NCI-H345 (cell line): ENCODE measurements at places on chromosomes 2 and 18.

GRCh38 chr2:98773907-98774306 lies 43.0 kb upstream of the MGAT4A start:
- DNase-seq = no peak

DNA sequence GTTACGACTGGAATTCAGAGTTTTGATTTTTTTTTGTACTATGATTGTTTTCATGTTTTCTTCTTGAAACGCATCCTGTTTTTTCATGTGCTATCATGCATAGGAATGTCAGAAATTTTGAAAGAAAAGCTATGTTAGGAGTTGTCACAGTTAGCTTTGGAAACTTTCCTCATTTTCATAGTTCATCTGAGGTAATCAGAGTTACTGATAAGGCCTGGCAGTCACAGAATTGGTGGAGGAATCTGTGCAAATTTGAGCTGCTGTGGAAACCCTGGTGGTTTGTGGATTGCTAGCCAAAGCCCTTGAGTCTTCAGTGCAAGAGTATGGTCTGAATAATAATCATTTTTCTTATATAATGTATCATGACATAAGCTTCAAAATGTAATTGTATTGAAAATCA lies 401.0 kb downstream of the CNTNAP5 start:
- no peak for DNase-seq

DNA sequence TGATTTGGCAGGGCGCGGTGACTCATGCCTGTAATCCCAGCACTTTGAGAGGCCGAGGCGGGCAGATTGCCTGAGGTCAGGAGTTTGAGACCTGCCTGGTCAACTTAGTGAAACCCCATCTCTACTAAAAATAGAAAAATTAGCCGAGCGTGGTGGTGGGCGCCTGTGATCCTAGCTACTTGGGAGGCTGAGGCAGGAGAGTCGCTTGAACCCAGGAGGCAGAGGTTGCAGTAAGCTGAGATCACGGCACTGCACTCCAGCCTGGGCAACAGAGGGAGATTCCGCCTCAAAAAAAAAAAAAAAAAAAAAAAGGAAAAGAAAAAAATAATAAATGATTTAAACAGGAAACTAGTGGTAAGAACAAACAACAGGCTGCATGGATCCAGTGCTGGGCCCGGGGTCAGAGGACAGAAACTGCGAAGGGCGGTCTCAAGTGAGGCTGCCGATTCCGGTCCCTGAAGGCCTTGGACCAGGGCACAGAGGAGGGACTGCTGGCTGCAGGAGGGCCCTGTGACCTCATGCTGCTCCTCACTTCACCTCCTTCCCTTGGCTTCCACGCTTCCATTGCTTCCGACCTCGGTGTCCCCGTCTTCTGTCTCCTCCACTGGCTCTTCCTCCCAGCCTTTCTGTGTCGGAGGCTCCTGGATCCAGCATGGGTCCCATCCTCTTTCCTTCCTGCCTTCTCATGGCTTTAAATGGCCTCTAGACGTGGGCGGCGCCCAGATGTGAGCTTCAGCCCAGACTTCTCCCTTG lies 2.1 kb upstream of the GRHL1 start:
- DNase-seq = no peak

GRCh38 chr2:101771227-101771902 lies 73.9 kb downstream of the MAP4K4 start:
- DNase-seq = no peak

DNA sequence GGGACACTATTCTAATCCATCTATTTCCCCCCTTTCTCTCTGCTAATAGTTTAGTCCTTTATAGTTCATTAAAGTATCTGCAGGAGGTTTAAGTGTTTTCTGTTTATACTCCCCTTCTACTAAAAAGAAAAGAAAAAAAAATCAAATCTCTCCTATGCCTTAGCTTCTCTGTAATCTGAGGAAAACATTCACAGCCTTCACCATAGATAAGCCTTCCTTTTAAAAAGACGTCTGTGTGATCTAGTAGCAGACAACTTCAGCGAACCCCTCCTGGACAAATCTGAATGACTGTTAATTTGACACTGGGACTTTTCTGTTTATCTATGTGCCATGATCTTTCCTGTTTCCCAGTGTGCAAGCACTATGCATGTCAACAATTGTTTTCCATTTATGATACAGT lies 70.4 kb upstream of the CDH19 start:
- DNase-seq = no peak

DNA sequence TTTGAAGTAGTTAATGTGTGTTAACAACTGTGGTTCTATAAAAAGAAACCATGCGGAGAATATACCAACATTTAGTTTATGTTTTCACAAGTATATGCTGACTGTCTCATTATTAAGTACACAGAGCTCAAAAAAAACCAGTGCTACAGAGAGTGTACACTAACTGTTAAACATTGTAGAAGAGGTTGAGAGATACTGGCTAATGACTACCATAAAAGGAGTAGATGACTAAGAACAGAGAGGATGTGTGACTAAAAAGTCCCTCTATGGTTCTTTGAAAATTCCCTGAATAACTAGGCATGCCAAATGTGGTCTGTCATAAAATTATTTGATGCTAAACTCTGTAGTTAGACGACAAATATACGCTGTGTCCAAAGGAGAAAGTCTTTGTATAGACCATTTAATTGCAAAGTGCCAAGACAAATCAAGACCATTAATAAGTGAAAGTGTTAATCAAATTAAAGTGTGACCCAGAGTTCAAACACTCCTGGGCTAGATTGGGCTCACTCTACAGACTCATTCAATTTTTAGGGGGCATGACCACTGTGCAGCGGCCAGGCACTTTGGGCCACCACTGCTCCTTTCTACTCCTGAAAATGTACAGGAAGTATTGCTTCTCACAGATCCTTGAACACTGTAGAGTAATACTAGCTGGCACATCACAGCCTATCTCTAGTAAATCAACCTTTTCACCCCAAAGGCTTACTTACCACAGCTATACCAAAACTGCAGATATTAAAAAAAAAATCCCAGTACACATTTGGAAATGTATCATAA lies 45.1 kb upstream of the SERTAD2 start:
- no peak for DNase-seq

- no peak for DNase-seq
Observed at GRCh38 chr2:26557244-26557925, 79.5 kb upstream of the OTOF start.

GRCh38 chr18:3053081-3053480 lies 40.1 kb upstream of the LPIN2 start:
- no peak for DNase-seq

DNA sequence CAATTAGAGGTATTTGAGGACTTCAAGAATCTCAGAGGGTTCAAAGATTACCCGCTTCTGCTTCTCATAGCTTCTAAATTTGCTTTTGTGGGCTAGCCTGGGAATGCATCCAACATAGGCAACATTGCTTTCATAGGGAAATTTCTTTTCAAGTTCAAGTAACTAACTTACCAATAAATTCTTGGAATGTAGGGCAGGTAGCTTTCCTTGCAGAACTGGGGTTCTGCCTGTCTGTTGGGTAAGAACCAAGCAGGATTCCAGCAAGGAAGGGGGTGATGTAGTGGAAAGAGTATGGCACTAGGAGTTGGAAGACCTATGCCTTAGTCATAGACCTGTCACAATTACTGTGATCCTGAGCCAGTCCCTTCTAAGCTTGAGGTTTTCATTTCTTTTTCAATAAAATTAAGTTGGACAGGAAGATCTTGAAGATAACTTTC lies 164.1 kb downstream of the FHOD3 start:
- DNase-seq = no peak

DNA sequence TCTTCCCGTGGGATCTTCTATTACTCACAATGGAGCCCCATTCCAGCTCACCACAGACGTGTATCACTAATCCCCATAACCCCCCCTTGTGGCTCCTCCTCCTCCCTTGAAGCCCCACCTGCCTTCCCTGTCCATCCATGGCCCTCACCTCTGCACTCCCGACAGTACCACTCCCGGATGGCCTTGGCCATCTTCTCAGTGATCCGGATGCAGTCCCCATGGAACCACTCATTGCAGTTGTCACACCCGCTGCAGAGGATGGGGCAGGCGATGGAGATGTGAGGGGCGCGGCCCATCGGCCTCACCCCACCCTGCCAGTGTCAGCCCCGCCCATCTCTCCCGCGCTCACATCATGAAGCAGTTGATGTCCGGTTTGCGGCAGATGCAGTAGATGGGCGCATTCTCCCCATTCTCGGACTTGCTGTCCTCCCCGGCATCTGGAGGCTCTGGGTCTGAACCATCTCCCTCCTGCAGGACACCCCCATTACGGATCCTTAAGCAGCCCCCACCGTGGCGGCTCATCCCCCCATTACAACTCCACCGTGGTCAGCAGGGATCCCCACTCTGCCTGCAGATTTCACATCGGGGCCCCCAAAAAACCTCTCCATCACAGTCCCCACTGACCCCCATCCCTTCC lies 983 bp downstream of the CXXC1 start:
- peak; percentile 48 for DNase-seq

DNA sequence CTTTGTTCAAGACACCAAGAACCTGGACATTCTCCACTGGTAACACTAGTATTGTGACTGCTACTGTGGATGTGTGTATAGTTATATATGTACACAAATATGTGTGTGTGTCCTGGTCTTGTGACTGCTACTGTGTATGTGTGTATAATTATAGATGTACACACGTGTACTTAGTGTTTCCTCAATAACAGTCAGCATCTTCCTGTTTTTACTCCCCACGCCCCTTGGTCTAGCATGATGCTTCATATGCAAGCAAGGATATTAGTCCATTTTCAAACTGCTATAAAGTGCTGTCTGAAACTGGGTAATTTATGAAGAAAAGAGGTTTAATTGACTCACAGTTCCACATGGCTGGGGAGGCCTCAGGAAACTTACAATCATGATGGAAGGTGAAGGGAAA lies 802.7 kb downstream of the RNF144A start:
- DNase-seq = no peak

DNA sequence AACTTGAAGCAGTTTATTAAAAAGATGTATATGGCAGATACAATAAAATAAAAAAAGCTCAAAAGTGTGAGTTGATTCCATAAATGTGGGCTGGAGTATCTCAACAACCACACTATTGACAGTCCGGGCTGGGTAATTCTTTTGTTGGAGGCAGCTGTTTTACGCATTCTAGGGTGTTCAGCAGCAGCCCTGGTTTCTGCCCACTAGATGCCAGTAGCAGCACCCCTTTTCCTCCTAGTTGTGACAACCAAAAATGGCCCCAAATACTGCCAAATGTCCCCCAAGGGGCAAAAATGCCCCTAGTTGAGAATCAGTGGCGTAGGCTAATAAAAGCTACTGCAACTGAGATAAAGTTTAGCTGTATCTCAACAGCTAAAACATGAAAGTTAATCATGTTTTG lies 44.8 kb downstream of the CHMP3 start:
- DNase-seq = peak; percentile 9

DNA sequence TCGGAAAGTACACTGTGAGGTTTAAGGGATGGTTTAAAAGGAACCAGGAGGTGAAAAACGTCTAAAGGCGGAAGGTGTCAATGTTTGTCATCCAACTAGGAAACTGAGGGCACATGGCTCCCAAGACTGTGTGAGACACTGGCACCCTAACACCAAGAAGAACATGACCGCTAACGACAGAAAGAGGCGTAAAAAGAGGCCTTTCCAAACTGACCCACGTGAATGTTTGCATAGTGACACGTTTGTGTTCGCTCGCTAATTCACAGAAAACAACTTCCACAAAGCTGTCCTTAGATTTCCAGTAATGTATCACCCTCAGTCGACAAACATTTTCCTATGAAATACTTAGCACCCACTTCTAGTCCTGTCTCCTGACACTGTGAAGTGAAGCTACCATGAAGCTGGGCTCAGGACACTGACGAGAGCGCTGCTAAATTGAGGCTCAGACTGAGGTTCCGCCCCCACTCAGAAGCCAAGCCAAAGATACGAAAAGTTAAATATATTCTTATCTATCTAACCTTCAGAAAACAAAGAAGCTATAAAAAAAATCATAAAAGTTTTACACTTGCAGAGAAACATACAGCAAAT lies 86.5 kb downstream of the ZNF516 start:
- DNase-seq = no peak

DNA sequence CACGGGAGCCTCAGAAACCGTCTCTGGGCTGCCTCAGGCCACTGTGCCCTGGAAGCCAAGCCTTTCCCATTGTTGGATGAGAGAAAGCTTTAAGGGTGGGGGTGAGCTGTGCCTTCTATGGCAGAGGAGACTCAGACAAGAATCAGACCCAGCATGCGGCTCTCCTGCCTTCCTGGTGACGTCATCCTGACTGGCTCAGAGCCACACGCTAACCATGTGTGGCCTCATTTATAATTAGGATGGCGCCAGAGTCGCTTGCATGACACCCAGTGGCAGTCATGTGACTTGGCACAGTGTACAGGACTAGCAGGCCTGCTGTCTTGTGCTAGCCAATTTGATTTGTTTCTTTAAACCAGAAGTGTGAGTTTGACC lies 99.1 kb downstream of the SH3BP4 start:
- peak; percentile 98 for DNase-seq

GRCh38 chr2:8634466-8635172 lies 47.2 kb upstream of the ID2 start:
- no peak for DNase-seq

GRCh38 chr2:6773694-6774044 lies 92.0 kb downstream of the CMPK2 start:
- DNase-seq = no peak

DNA sequence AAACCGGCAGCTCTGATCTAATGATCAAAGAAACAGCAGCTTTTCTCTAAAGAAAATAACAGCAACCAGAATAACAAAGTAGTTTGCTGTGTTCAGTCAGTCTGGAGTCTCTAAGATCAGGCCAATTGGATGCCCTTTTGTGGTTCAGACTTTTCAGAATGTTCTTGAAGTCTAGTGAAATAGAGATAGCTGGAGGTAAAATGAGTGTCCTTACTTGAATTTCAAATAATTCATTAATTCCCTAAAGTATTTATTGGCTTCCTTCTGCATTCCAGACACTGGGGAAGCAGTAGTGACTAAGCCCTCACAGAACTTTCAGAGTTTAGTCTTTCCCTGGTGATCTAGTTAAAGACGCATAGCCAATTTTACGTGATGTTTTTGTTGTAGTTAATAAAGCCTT lies 58.7 kb downstream of the C18orf54 start:
- no peak for DNase-seq
